ENCODE measurements at places on chromosomes 7 and 10.

- no peak for DNase-seq
These were observed 48.6 kb downstream of the FBXW4 start for GRCh38 chr10:101646364-101646763.

DNA sequence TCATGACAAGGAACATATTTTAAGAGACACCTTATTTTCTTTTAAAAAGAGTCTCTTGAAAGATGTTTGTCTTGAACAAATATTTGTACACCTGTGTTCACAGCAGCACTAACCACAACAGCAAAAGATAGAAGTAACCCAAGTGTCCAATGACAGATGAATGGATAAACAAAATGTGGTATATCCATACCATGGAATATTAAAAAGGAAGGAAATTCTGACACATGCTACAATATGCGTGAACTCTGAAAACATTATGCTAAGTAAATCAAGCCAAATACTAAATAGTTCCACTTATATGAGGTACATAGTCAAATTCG is 17.8 kb downstream of the SGMS1 start:
- DNase-seq, result no peak

DNA sequence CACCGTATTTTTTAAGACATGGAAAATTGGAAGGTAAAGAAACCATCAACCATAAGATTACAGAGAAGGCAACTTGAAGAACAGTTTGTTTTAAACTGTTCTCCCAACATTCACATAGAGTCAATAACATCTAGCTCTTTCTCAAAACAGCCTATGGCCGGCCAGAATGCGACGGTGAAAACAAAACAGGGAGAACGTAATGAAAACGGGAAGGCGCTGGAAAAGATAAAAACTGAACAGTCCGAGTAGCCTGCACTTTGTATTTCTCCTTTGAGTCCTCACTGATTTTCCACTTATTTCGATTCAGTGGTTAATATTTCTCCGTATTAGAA is 637 bp downstream of the MICU1 start:
- DNase-seq, result no peak

DNA sequence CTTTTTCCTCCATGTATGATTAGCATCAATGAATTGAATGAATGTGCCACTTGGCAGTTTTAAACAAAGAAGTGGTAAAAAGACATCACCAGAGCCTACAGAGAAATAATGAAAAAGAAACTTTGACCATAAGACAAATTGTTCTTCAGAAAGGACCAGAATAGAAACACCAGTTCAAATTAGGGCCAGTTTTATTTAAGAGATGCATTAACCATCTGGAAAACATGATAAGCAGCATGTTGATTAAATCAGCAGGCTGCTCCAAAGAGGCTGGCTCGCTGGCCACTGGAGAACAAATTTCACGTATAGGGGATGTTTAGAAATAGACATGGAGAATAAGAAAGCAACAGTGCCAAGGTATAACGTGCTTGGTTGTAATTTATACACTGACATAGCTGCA is 242.3 kb upstream of the AOAH start:
- DNase-seq, result no peak

DNA sequence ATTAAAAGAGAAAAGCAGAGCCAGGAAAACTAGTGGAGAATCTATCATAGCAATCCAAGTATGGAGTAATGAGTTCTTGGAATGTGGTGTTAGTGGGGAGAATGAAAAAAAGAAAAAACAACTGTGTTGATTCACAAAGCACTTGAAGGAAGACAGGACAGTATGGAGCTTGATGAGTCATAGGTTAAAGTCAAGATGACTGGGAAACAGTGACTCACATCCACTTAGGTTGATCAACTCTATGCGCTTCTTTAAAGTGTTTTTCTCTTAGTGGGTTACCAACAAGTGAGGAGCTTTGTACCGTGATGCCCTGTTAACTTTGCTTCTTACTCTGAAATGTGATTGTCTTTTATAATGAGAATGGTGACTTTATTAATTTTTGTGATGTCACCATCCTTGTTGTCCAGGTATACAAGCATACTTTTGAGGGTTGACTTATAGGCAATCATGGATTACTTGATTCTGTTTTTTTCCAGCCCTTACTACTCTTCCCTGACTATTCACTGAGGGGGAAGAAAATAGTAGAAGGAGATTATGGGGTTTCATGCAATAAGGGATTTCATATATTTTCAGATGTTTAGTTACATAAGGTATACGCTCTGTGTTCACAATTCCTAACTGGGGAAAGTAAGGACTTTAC is 32.1 kb upstream of the MDFIC start:
- no peak for DNase-seq

- no peak for DNase-seq
These were observed 91.3 kb downstream of the CACNB2 start for GRCh38 chr10:18231480-18231879.

DNA sequence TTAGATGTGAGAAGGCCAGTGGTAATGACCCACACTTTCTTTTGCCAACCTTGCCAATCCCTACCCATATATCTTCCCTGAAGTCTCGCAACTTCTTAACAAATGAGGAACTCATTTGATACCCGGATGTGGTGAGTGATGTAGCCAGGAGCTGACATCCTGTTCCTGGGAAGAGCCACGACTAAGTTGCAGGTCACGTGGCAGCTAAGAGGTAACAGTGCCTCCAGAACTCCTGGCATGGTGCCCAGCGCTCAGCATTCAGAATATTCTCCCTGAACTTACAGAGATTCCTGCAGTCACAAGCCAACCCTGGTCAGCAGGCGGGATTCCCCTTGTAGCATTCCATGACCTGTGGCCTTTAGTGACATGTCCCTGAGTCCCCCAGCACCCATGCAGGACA is 282.5 kb downstream of the GALNT17 start:
- DNase-seq, result peak; percentile 49

- DNase-seq, result no peak
These were observed 47.9 kb upstream of the STK17A start for GRCh38 chr7:43535031-43535451.
